ENCODE measurements at places on chromosomes 5 and 9.

DNA sequence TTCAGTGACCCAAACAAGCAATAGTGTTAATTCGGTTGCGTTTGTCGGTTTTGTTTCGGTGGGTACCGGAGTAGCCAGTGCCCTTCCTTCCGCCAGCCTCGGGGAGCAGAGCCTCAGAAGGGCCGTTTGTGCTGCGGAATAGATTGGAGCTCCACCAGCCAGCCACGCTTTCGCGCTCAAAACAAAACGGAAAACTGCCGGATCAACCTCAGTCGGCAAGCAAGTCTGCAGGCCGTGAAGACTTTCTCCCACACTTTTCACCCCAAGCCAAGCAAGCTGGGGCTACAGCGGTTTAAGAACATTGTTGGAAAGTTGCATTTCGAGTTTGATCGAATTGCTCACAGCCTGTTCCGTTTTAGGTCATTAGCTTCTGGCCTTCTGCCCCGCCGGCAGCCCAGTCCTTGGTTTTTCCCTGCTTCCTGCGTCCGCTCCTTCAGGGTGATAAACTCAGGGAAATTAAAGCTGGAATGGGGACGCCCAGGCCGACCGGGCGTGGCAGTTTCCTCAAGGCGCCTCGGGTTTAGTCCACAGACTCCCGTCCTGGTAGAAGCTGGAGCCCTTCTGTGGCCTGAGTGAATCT lies 803 bp upstream of the CCNO start:
- DNase-seq, result no peak
- no peaks in the 10 kb centered on the region for H3K36me3 ChIP-seq
- H3K27me3 ChIP-seq, result peaks cover 46% of the 10 kb centered on the region
- H3K4me1 ChIP-seq, result peaks cover 32% of the 10 kb centered on the region
- H3K4me3 ChIP-seq, result peak overlapping the region; percentile 55

DNA sequence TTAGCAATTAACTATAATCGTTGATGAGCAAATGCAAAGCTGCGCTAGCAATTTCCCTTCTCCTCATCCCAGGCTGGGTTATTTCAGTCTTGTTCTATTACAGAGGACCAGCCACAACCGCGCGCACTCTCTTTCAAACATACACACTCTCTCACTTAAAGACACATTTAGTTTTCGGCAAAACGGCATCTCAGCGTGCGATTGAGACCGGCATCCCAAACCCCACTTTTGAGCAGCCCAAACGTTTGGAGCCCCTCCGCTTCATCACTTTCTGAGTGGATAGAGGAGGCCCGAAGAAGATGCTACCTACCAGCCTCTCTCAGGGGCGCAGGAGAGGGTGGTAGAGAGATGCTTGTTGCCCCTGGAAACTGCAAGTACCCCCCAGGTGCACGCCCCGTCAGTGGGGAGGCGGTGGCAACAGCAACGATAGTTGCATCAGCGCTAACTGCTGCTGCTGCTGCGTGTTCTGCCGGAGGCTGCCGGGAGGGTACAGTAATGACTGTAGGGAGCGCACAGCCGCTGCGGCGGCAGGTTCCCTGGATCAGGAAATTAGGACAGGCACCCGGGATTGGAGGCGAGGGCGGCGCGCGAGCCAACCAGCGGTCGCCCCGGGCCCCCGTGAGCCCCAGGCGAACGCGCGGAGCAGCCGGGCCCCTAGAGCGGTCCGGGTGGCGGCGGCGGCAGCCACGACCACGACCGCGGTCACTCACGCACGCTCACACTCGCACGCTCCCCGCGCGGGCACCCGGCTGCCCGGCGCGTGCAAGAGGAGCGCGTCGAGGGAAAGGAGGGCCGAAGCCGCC lies 467 bp upstream of the VLDLR start:
- peaks cover 13% of the 10 kb centered on the region for H3K27me3 ChIP-seq
- no peak overlapping the region for H3K27ac ChIP-seq
- H3K4me3 ChIP-seq, result no peak overlapping the region
- H3K36me3 ChIP-seq, result no peaks in the 10 kb centered on the region
- DNase-seq, result no peak

- no peaks in the 10 kb centered on the region for H3K27me3 ChIP-seq
- no peaks in the 10 kb centered on the region for H3K4me1 ChIP-seq
- no peak overlapping the region for H3K27ac ChIP-seq
- no peaks in the 10 kb centered on the region for H3K36me3 ChIP-seq
- no peak overlapping the region for H3K4me3 ChIP-seq
Observed at GRCh38 chr9:81969971-81970370, 18.6 kb upstream of the SPATA31D1 start.

DNA sequence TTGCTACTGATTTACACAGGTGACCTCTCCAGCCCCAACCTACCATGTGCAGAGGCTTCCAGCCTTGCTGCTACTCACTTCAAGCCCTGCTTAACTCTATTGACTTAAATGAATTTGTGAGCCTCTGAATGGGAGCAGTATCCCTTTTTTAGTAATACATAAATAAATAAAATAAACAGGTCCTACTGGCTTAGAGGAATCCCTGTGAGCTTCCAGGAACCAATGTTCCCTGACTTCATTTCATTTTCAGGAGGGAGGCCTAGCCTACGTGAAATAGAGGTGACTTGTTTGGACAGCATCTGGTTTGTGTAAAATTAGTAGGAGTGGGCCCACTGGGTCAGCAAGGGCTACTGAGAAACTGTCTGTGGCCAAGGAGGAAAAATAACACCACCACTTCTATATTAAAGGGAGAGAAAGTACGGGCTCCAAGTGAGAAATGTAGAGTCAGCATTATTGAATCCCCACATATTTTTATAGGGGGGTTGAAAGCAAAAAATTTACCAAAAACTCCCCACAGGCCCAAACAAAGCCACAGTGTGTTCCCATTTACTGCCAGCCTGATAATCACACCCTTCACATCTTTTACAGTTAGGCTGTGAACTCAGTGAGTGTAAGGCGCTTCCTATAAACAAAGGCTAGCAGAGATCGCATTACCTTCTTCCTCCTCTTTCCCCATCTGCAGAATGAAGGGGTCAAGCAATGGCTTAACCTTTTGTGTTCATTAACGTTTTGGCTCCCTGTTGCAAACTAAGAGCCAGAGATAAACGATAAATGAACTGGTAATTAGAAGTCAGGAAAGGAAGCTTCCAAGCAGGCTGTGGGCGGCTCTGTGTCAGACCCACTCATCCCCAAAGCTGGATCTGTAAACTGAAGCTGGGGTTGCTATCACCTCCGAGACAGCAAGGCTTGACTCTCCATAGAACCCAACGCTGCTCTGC lies 138.8 kb upstream of the LIFR start:
- no peaks in the 10 kb centered on the region for H3K27me3 ChIP-seq
- no peaks in the 10 kb centered on the region for H3K4me1 ChIP-seq
- H3K27ac ChIP-seq, result no peak overlapping the region
- no peak for DNase-seq

- DNase-seq, result no peak
- H3K27me3 ChIP-seq, result no peaks in the 10 kb centered on the region
- no peak overlapping the region for H3K4me3 ChIP-seq
- H3K4me1 ChIP-seq, result no peaks in the 10 kb centered on the region
- H3K36me3 ChIP-seq, result no peaks in the 10 kb centered on the region
Observed at GRCh38 chr5:173642895-173643481, 26.5 kb upstream of the BOD1 start.

- no peaks in the 10 kb centered on the region for H3K4me1 ChIP-seq
- H3K27ac ChIP-seq, result no peak overlapping the region
- DNase-seq, result no peak
- H3K27me3 ChIP-seq, result no peaks in the 10 kb centered on the region
- H3K4me3 ChIP-seq, result no peak overlapping the region
Observed at GRCh38 chr5:122736086-122736845, 38.6 kb upstream of the SNX2 start.

- no peaks in the 10 kb centered on the region for H3K4me1 ChIP-seq
- no peaks in the 10 kb centered on the region for H3K27me3 ChIP-seq
- no peak for DNase-seq
- no peak overlapping the region for H3K4me3 ChIP-seq
- no peaks in the 10 kb centered on the region for H3K36me3 ChIP-seq
Observed at GRCh38 chr9:117462861-117463260, 48.0 kb upstream of the ASTN2 start.

DNA sequence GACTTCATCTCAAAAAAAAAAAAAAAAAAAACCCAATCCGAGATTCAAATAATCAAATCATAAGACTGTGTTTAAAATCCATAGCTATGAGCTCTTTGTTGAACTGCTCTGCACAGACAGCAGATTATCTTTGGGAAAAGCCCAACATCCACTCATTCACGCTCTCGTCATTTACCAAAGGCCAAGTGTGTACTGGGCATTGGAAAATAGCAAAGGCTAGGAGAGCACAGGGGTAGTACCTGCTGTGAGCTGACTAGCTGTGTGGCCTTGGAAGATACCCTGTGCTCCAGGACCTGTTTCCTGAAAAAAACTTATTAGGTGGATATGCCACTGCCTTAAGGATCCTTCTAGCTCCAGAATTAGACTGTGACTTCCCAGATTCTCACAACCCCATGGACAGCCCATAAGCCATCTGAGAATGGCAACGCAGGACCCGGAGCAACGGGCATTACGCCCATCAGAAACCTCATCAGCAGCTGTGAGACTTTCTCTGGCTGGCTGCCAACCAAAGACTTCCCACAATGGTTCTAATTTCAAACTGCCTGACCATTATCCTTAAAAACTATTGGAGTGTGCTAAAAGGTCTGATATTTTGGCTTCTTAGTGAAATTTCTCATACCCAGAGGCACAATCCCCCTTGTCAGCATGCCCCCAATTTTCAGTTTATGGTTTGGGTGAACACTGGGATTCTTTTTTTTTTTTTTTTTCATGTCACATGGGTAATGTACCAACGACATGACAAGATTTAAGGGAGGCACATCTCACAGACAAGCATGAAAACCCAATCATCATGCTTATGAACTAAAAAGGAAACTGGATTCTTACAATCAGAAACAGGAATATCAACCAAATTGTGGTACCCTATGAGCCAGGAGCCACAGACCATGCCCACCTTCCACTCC lies 16.8 kb downstream of the SERINC5 start:
- H3K4me3 ChIP-seq, result no peak overlapping the region
- peaks cover 62% of the 10 kb centered on the region for H3K4me1 ChIP-seq
- no peak overlapping the region for H3K27ac ChIP-seq
- no peaks in the 10 kb centered on the region for H3K27me3 ChIP-seq
- DNase-seq, result no peak
- peaks cover 9% of the 10 kb centered on the region for H3K36me3 ChIP-seq

GRCh38 chr9:130104491-130105193 lies 50.9 kb downstream of the GPR107 start:
- peaks cover 7% of the 10 kb centered on the region for H3K4me1 ChIP-seq
- no peak for DNase-seq
- no peak overlapping the region for H3K27ac ChIP-seq
- no peak overlapping the region for H3K4me3 ChIP-seq

- H3K4me1 ChIP-seq, result no peaks in the 10 kb centered on the region
- no peak overlapping the region for H3K4me3 ChIP-seq
- H3K36me3 ChIP-seq, result no peaks in the 10 kb centered on the region
Observed at GRCh38 chr9:98903961-98904411, 39.7 kb upstream of the COL15A1 start.

DNA sequence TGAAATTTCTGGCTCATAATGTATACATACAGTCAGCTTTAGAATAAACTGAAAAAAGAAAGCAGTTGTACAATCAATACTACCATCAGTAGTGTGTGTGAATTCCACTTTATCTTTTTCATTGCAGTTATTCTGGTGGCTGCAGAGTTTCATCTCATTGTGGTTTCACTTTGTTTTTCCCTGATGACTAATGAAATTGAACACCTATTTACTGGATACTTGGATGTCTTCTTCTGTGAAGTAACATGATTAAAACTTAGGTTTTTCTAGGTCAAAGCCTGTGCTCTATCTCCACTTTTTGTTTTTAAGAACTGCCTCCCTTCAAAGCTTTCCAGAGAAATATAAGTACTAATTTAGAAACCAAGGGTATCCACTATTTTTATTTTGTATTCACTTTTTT lies 174.3 kb downstream of the TRPM3 start:
- no peaks in the 10 kb centered on the region for H3K27me3 ChIP-seq
- H3K27ac ChIP-seq, result no peak overlapping the region
- no peaks in the 10 kb centered on the region for H3K36me3 ChIP-seq
- DNase-seq, result no peak
- no peak overlapping the region for H3K4me3 ChIP-seq
- no peaks in the 10 kb centered on the region for H3K4me1 ChIP-seq

DNA sequence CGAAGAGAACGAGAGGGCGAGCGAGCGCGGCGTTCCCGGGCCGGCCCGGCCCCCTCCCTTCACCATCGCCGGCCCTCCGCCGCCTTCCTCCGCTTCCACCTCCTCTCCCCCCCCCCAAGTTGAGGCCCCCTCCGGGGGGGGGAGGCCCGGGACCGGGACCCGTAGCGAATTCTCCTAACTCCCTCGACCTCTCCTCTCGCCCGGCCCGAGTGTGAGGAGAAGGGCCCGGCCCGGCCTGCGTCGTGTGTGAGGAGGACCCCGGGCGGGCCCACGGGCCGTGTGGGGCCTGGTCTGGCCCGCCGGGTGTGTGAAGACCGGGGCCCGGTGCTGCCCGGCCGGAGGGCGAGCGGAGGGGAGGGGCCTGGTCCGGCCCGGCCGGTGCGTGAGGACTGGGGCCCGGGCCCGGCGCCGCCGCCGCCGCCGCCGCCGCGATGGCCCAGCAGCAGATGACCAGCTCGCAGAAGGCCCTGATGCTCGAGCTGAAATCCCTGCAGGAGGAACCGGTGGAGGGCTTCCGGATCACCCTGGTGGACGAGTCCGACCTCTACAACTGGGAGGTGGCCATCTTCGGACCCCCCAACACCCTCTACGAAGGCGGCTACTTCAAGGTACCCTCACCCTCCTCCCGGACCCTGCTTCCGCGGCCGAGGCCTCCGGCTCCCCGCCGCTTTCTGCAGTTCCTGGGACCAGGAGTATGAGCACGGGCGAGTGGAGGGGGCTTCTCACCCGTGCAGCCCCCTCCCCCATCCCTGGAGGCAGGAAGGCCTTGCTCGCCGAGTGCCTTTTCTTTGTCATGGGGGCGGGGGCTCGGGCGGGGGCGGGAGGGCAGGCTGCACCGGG lies 587 bp downstream of the UBE2R2 start:
- H3K36me3 ChIP-seq, result no peaks in the 10 kb centered on the region
- H3K27me3 ChIP-seq, result no peaks in the 10 kb centered on the region
- peak; percentile 66 for DNase-seq
- peak overlapping the region; percentile 63 for H3K27ac ChIP-seq
- H3K4me3 ChIP-seq, result peak overlapping the region; percentile 71
- H3K4me1 ChIP-seq, result peaks cover 33% of the 10 kb centered on the region

DNA sequence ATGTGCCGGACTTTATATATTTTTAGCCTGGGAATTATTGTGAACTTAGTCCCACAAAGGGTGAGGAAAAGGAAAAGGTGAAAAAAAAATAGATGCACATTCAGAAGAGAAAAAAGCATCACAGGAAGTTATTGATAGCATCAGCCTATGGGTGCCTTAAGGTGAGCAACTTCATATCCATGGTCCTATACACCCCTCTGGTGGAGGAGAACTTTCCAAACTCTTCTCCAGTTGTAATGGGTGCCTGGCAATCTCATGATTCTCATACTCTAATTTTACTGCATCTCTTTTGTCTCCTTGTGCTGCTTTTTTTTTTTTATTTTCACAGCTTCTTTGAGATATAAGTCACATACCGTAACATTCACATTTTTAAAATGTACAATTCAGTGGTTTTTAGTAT lies 107.4 kb downstream of the JAKMIP2 start:
- H3K27ac ChIP-seq, result no peak overlapping the region
- H3K4me3 ChIP-seq, result no peak overlapping the region
- no peaks in the 10 kb centered on the region for H3K27me3 ChIP-seq

- no peak for DNase-seq
- H3K4me1 ChIP-seq, result peaks cover 49% of the 10 kb centered on the region
- no peak overlapping the region for H3K27ac ChIP-seq
- no peaks in the 10 kb centered on the region for H3K36me3 ChIP-seq
- H3K4me3 ChIP-seq, result no peak overlapping the region
- no peaks in the 10 kb centered on the region for H3K27me3 ChIP-seq
Observed at GRCh38 chr5:142982821-142983200, 212.6 kb downstream of the ARHGAP26 start.

Measured in CD8-positive, alpha-beta memory T cell (primary cell).